ENCODE measurements at places on chromosomes 16 and 17. TPM values are rescaled to one million over a fixed set of nuclear protein-coding genes. Genes with fewer than 3 reads are reported as not detected.

FAM20A gene
- 2.0 TPM for total RNA-seq

- H3K4me3 ChIP-seq: no peak overlapping the region
- peaks cover 21% of the 10 kb centered on the region for H3K4me1 ChIP-seq
- H3K27ac ChIP-seq: peak overlapping the region; percentile 35
Observed at GRCh38 chr17:80724775-80725266, 180.2 kb downstream of the RPTOR start.

DNA sequence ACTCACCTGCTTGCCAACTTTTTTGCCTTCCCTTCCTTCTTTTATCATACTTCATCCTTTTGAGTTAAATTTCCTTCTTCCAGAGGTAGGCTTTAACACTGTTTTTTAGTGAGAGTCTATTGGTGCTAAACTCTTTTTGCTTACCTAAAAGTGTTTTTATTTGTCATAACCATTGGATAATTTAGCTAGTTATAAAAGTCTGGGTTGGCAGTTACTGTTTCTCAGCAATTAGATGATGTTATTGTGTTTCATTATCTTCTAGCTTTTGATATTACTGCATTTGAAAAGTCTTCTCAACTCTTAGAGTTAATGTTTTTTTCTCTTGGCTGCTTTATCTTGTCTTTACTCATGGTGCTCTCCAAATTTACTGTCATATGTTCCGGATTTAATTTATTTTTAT is 22.6 kb downstream of the ZNRF1 start:
- peaks cover 24% of the 10 kb centered on the region for H3K4me1 ChIP-seq
- H3K36me3 ChIP-seq: peaks cover 31% of the 10 kb centered on the region
- no peak overlapping the region for H3K27ac ChIP-seq
- no peak for DNase-seq
- H3K4me3 ChIP-seq: no peak overlapping the region

TAC4 gene
- not detected for total RNA-seq

P2RX5 gene
- total RNA-seq: 6.4 TPM

- no peaks in the 10 kb centered on the region for H3K4me1 ChIP-seq
- H3K36me3 ChIP-seq: no peaks in the 10 kb centered on the region
- H3K27ac ChIP-seq: no peak overlapping the region
- no peak for DNase-seq
Observed at GRCh38 chr16:1003391-1004347, 22.1 kb downstream of the SOX8 start.

DNA sequence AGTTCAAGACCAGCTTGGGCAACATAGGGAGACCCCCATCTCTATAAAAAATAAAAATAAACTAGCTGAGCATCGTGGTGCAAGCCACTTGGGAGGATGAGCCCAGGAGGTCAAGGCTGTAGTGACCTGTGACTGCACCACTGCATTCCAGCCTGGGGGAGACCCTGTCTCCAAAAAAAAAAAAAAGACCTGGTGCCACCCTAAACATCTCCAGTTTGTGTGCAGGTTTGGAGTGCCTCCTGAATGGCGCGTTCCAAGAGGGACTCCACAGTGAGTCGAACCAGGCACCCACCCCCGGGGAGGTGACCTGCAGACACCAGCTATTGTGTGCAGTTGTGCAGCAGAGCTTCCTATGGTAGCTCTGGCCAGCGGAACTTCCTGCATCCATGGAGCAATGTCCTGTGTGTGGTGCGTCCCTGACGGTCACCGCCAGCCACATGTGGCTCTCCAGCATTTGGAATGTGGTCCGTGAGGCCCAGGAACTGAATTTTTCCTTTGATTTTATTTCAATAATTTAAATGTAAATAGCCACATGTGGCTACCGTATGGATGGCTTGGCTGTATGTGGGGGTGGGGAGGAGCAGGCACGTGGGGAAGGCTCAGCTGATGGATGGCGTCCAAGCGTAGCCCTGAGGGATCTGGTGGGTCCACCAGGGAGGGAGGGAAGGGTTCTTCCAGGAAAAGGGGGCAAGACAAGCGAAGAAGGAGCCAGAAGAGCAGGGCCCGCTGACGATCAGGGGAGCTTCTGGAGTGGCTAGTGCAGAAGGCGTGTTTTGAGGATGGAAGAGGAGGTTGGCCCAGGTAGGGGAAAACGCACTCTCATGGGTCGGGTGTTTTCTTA is 107.1 kb upstream of the GSE1 start:
- no peaks in the 10 kb centered on the region for H3K27me3 ChIP-seq
- no peak for DNase-seq
- H3K4me3 ChIP-seq: no peak overlapping the region
- H3K4me1 ChIP-seq: peaks cover 19% of the 10 kb centered on the region

All from WTC11 (cell line).